ENCODE measurements at places on chromosomes 1 and 21. TPM values are rescaled to one million over a fixed set of nuclear protein-coding genes. Genes with fewer than 3 reads are reported as not detected.

Gene SYTL1
- total RNA-seq: 129 TPM

Gene SETDB1
- total RNA-seq: 45.2 TPM

Gene ZNF648
- 1.8 TPM for total RNA-seq

Gene ST6GALNAC5
- total RNA-seq: 12.9 TPM

Gene PTGFRN
- 35.0 TPM for total RNA-seq

Gene VASH2
- total RNA-seq: 1.6 TPM

Gene FTCD
- total RNA-seq: not detected

Gene GPR161
- total RNA-seq: 6.5 TPM

Gene RER1
- 57.7 TPM for total RNA-seq

Gene NR5A2
- total RNA-seq: 98.3 TPM

Gene KCNA2
- total RNA-seq: 1.3 TPM

Gene SELE
- 1.3 TPM for total RNA-seq

Gene OR2L13
- total RNA-seq: not detected

Gene AKNAD1
- total RNA-seq: not detected

Gene IGFN1
- 6.9 TPM for total RNA-seq

Gene TIE1
- 14.0 TPM for total RNA-seq

Gene PRR9
- total RNA-seq: not detected

Gene HRNR
- not detected for total RNA-seq

Gene GJC2
- 1.6 TPM for total RNA-seq

Gene RGS16
- 3.9 TPM for total RNA-seq

Gene GPR157
- total RNA-seq: 6.0 TPM

Gene LCE6A
- total RNA-seq: not detected

Gene E2F2
- not detected for total RNA-seq

Gene RBM11
- total RNA-seq: not detected

Gene CAMK2N1
- 5.4 TPM for total RNA-seq

Gene HLCS
- total RNA-seq: 27.2 TPM

Gene SPRR1B
- total RNA-seq: not detected

All from body of pancreas (tissue), 4 donors.